ENCODE measurements at places on chromosomes 3 and 15. TPM values are rescaled to one million over a fixed set of nuclear protein-coding genes. Genes with fewer than 3 reads are reported as not detected.

The WNT7A gene
- total RNA-seq, result not detected

The TMEM212 gene
- not detected for total RNA-seq

The WDR48 gene
- 58.6 TPM for total RNA-seq

The DLEC1 gene
- 2.4 TPM for total RNA-seq

The MAP1A gene
- 7.2 TPM for total RNA-seq

The PRSS50 gene
- 0.99 TPM for total RNA-seq

The TMC3 gene
- not detected for total RNA-seq

The RNF111 gene
- total RNA-seq, result 39.3 TPM

The ISLR gene
- total RNA-seq, result 70.4 TPM

The MRPL46 gene
- total RNA-seq, result 26.8 TPM

The ATG3 gene
- 34.7 TPM for total RNA-seq

The CPNE4 gene
- 0.53 TPM for total RNA-seq

The FGF7 gene
- 18.9 TPM for total RNA-seq

The FRMD4B gene
- 54.9 TPM for total RNA-seq

The BLM gene
- total RNA-seq, result 6.5 TPM

The GOLGA6L7 gene
- total RNA-seq, result not detected

The THPO gene
- total RNA-seq, result 0.88 TPM

The C3orf49 gene
- total RNA-seq, result not detected

The UBA3 gene
- 68.3 TPM for total RNA-seq

The FAN1 gene
- 28.6 TPM for total RNA-seq

The GAP43 gene
- total RNA-seq, result 1.1 TPM

The RPLP1 gene
- 291 TPM for total RNA-seq

The DOCK3 gene
- total RNA-seq, result 0.88 TPM

The DAZL gene
- not detected for total RNA-seq

The EFCC1 gene
- 5.0 TPM for total RNA-seq

The PRC1 gene
- total RNA-seq, result 63.2 TPM

The SLC22A13 gene
- total RNA-seq, result 6.1 TPM

The MESP2 gene
- 0.41 TPM for total RNA-seq

The VGLL3 gene
- 7.5 TPM for total RNA-seq

The ALDH1L1 gene
- 32.5 TPM for total RNA-seq

The UBA5 gene
- total RNA-seq, result 57.7 TPM

The UNC13C gene
- 21.1 TPM for total RNA-seq

The RTP1 gene
- total RNA-seq, result not detected

The FAM3D gene
- 0.82 TPM for total RNA-seq

The ANKRD34C gene
- 0.12 TPM for total RNA-seq

The NEK10 gene
- 11.1 TPM for total RNA-seq

The SV2B gene
- 2.1 TPM for total RNA-seq

The OIP5 gene
- total RNA-seq, result 6.4 TPM

The GOLGA6A gene
- not detected for total RNA-seq

The FANCD2OS gene
- not detected for total RNA-seq

The GOLGA6L4 gene
- 3.0 TPM for total RNA-seq

The NGRN gene
- 81.7 TPM for total RNA-seq

The TRNT1 gene
- total RNA-seq, result 28.4 TPM

The CISH gene
- total RNA-seq, result 36.6 TPM

The MYO9A gene
- 96.9 TPM for total RNA-seq

The RHCG gene
- 11.7 TPM for total RNA-seq

The CIB2 gene
- total RNA-seq, result 14.0 TPM

The ACTC1 gene
- total RNA-seq, result 101 TPM

The AGBL1 gene
- 9.9 TPM for total RNA-seq

The PAQR5 gene
- total RNA-seq, result 32.4 TPM

The SLC2A2 gene
- total RNA-seq, result 15.0 TPM

The FNDC3B gene
- 110 TPM for total RNA-seq

The ATP6V1A gene
- 87.5 TPM for total RNA-seq

The CHL1 gene
- 23.9 TPM for total RNA-seq

The SERP1 gene
- 209 TPM for total RNA-seq

Data from metanephros (tissue), 2 donors.